ENCODE measurements at places on chromosomes 6 and 20.

GRCh38 chr20:63690898-63691710, 5.3 kb upstream of the TNFRSF6B start:
- DNase-seq = no peak

GRCh38 chr6:136383268-136383937, 93.8 kb upstream of the BCLAF1 start:
- DNase-seq = no peak

GRCh38 chr6:2216794-2217383, 28.5 kb downstream of the GMDS start:
- no peak for DNase-seq

GRCh38 chr6:25280344-25281074, 1.3 kb downstream of the CARMIL1 start:
- DNase-seq = no peak

DNA sequence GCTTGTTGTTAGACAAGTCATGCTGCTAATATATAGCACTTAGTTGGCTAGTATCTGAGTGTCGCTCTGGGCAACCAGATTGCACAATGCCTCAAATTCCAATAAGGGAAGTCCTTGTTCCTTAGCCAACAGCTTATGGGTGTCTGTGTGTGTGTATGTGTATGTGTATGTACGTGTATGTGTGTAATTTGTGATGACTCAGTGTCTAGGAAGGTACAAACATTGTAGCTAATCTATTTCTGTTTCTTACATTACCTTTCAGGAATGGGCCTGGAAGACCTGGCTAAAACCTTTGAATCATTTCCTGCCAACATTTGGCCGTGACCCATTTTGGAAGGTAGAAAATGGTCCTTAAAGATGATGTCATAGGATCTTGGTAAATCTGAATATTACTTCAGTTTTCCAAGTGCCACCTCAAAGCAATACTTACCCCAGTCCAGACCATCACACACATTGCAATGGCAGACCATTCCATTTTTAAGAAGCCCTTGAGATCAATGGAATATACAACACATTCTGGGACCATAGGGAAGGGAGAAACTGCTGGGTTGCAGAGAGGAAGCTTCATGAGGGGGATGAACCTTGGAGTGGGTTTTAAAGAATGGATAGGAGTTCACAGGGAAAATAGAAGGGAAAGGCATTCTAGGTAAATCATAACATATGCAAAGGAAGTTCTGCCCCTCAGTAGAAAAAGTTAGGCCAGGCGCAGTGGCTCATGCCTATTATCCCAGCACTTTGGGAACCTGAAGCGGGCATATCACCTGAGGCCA, 25.1 kb downstream of the NEDD9 start:
- DNase-seq = peak; percentile 39

DNA sequence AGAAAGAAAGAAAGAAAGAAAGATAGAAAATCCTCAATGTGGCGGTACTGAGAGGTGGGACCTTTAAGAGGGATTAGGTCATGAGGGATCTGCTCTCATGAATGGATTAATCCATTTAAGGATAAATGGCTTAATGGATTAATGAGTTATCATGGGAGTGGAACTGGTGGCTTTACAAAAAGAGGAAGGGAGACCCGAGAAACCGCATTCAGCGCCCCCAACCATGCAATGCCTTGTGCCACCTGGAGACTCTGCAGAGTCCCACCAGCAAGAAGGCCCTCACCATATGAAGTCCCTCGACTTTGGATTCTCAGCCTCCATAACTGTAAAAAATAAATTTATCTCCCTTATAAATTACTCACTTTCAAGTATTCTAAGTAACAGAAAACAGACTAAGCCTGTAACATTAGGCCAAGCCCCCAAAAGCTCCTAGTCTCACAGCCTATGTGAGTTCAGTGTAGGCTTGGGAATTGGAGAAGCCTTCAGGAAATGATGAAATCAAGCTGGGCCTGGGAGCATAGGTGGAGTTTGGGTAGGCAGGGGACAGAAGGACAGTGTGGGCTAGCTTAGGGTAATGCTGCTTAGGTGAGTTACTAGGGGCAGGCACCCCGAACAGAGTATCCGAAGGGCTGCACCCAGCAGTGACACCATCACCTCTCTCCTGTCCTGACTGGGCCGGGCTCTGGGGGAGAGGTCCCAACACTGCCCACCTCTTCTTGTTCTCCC, 36.2 kb upstream of the RNF24 start:
- DNase-seq = no peak

DNA sequence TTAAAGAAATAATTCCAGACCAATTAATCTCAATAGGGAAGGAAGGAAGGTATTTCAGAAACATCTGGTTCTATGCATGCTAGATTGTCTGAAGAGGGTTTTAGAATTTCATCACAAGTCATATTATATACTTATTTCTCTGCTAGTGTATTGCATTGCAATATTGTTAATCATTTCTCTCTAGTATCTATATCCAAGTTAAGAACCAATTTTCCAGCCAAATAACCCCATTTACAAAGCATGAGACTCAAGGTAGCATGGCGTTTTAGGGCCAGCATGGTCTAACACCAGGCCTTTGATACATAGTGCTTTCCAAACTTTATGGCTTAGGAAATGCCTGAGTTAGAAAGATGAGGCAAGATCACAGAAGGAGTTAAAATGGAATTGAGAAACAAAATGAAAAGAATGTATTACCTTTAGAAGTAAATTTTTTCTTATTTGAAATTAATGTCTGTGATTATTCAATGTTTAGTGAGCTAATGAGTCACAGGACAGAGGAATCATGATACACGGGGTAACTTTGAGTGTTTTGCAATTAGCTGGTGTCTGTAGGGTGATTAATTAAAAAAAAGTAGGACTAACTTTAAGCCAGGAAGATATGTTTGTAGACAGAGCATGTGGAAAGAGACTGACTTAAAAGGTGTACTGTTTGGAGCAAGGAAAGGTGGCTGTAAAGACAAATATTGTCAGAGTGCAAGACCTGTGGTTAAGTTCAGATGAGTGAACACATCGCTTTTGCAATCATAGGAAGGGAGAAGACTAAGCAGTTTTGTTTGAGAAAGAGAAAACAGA, 1006.2 kb upstream of the CITED2 start:
- DNase-seq = no peak

- no peak for DNase-seq
Observed at GRCh38 chr6:119171864-119172588, 93.6 kb upstream of the FAM184A start.

GRCh38 chr6:146872426-146872785, 273.6 kb downstream of the ADGB start:
- no peak for DNase-seq

DNA sequence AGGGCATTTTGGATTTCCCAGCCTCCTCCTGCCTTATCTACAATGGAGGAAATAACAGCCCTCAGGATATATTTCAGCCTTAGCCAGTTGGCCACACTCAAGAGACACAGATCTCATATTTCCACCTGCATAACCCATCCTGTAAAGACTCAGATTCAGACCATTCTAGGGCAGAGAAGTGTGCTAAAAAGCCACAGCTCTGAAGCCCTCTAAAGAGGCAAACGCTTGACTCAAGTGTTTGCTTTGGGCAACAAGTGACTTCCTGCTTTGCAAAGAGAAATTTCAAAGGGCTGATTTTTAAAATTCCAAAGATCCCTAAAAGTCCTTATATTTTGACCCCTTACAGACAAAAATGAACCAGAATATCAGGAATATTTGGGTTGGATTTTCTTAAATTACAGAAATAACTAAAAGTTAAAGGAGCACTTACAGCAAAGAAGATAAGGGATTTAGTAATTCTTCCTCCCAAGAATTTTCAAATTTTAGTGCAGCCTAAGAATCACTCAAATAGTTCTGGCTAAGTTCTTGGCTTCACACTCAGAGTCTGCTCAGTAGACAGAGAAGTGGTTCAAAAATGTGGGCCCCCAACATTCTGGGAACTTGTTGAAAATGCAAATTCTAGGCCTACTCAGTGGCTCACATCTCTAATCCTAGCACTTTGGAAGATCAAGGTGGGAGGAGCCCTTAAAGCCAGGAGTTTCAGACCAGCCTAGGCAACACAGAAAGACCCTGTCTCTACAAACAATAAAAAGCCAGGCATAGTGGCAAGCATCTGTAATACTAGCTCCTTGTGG, 18.9 kb upstream of the ADGRF5 start:
- no peak for DNase-seq

DNA sequence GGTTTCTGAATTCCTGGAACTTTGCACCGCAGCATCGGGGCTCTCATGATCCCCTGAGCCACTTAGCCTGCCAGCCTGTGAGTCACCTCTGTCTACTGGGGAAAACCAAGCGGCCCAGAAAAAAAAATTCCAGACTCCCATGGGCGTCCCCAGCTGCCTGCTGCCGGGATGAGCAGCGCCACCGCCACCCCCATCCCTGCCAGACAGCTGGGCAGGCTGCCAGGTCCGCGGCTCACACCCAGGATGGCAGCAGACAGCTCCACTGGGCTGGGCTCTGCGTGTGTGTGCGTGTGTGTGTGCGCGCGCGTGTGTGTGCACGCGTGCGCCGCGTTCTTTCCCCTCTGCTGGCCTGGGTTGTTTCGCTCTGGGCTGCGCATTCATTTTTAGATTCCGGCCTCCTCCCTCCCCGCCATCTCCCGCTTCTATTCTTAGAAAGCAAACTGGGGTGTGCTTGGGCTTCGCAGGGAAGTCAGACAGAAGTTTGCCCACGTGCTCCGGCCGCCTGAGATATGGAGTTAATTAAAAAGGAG, 38.9 kb upstream of the PMEPA1 start:
- DNase-seq = peak; percentile 24

Measured in HCT116 (cell line).